ENCODE measurements at places on chromosomes 12 and 14. TPM values are rescaled to one million over a fixed set of nuclear protein-coding genes. Genes with fewer than 3 reads are reported as not detected.

DNA sequence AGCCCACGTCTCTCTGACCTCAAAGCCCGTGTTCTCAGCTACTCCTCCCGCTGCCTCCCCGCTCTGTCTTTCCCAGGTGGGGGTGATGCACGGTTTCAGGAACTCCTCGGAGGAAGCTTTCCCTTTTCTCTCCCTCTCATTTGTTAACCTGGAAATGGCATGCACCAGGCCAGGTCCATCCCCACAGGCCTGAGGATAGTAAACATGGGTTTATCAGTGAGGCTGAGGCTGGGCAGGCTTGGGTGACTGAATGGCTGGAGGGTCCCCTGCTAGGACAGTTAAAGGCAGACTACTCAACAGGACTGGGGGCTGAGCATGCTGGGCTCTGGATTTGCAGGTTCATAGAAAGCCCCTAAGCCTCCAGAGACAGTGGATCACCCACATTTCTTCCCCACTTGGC, 7.6 kb downstream of the WSCD2 start:
- H3K4me1 ChIP-seq: no peaks in the 10 kb centered on the region
- H3K4me3 ChIP-seq: no peak overlapping the region
- DNase-seq: no peak

Gene SLCO1B1
- not detected for total RNA-seq

Gene GLTP
- total RNA-seq: 50.3 TPM

Gene IRF9
- total RNA-seq: 102 TPM

DNA sequence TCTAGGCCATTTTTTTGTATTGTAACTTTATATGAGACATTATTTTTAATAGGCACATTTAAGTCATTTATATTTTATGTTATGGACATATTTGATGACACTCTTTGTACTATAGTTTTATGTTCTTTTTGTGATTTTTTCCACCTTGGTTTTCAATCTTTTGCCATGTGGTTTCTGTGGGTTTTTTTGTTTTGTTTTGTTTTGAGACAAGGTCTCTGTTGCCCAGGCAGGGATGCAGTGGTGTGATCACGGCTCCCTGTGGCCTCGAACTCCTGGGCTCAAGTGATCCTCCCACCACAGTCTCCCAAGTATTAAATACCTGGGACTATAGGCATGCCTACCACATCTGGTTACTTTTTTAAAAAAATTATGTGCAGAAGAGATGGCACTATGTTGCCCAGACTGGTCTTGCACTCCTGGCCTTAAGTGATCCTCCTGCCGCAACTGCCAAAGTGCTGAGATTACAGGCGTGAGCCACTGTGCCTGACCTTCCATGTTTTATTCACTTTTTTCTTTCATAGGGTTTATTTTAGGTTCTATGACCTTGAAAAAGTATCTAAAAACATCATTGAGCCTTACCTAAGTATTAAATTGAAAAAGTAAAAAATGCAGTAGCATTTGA, 16.3 kb downstream of the MSRB3 start:
- no peak overlapping the region for H3K4me3 ChIP-seq
- DNase-seq: no peak
- H3K27me3 ChIP-seq: no peaks in the 10 kb centered on the region
- H3K27ac ChIP-seq: no peak overlapping the region

DNA sequence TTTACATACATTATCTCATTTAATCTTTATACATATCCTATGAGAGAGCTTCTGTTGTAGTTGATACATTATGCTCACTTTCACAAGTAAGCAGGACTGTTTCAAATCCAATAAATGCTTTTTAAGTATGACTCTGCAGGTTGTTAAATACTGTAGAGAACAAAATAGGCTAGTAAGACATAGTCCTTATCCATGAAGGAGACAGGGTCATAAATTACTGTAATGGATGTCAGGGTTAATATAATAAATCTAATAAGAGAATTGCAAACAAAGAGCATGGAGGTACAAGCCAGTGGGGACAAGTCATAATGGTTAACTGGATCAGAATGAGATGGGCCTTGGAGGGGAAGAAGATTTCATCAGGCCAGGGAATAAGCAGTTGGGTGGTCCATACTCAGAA, 303.8 kb upstream of the RGS6 start:
- peaks cover 18% of the 10 kb centered on the region for H3K4me1 ChIP-seq
- no peak overlapping the region for H3K27ac ChIP-seq
- no peaks in the 10 kb centered on the region for H3K27me3 ChIP-seq
- peaks cover 46% of the 10 kb centered on the region for H3K36me3 ChIP-seq
- no peak for DNase-seq

DNA sequence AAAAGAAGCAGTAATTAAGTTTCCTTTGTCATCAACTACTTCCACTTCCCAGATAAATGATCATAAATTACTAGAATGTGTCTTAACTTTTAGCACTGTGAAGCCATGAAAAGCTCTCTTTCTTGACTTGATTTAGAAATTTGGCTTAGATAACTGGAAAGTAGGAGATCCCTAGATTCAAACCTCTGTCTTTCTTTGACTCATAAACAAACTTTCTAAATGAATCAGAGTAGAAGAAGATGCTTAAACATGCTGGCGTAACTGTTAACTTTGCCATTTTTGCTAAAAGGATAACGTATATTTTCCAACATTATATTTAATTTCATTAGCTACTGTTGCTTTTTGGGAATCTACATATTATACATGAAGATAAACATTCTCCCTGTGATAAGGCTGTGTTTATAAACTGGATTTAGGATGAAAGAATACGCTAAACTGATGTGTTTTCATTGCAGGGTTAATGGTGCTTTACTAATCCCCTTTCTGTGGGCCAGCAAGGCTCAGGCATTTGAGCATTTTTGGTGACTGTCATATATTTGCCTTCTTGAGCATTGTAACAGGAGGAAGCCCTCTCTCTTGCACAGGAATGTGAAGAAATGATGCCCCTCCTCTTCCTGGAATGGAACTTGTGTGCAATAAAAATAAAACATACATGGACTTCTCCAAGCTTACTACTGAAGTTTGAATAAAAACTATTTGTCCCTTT, 301.4 kb downstream of the BMP4 start:
- H3K4me1 ChIP-seq: no peaks in the 10 kb centered on the region

Gene SOX5
- total RNA-seq: 5.1 TPM

Measured in osteoblast (primary cell).